ENCODE measurements at places on chromosomes 13 and 19.

GRCh38 chr13:112713517-112714253, 23.8 kb downstream of the ATP11A start:
- DNase-seq: no peak

- no peak for DNase-seq
Observed at GRCh38 chr13:24540236-24541126, 27.9 kb upstream of the PARP4 start.

DNA sequence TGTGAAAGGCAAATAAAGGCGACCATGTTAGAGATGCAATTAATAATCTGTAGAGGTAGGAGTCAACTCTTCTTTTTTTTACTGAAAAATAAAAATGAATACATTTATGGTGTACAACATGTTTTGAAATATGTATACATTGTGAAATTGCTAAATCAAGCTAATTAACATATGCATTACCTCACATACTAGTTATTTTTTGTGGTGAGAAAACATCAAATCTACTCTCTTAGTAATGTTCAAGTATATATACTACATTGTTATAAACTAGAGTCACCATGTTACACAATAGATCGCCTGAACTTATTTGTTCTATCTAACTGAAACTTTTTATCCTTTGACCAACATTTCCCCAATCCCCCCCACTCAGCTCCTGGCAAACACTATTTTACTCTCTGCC, 143.2 kb downstream of the POU4F1 start:
- DNase-seq: no peak

DNA sequence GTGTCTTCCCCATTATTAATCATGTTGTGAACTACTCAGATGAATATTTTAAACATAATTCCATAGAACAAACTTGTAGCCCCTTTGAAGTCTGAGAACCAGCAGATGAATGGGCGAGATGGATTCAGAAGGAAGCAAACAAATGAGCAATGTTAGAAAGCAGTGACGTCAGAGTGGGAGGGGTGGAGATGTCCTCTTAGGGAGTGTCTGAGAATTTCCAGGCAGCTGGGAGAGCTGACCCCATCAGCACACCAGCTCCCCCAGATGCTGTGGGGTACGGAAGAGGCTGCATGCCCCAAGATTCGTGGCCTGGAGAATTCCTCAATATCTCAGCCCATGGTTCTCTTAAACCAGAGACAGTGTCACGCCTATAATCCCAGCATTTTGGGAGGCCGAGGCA, 68.6 kb downstream of the DPF1 start:
- DNase-seq: no peak

DNA sequence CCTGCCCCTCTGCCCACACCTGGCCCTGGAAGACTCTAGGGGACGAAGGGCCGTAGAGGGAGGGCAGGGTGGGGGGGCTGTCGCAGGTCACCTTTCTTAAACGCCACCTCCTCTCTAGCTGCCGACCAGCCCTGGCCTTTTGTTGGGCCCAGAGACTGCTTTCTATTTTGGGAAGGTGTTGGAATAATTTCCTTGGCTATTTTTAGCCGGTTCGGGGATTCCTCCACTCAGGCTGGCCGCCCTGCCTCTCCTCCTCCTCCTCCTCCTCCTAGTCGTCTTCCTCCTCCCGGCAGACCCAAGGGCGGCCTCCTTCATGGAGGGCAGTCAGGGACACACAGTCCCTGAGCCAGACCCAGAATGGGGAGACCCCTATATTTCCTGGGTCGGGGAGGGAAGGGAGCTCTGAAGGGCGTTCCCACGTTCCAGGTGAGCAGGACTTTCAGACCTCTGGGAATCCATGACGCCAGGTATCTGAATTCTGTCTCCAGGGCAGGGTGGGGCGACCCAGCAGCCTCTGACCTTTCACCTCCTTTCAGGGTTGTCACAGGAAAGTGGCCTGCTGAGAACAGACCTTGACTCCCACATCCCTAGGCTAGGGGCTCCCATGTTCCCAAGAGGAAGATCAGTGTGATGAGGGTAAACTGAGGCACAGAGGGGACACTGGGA, 19.9 kb downstream of the GADD45B start:
- DNase-seq: no peak

GRCh38 chr13:71374471-71375049, 492.4 kb downstream of the DACH1 start:
- no peak for DNase-seq

- DNase-seq: no peak
Observed at GRCh38 chr13:43475140-43475539, 311.6 kb downstream of the ENOX1 start.

- DNase-seq: peak; percentile 57
Observed at GRCh38 chr13:112066624-112067004, 335 bp upstream of the SOX1 start.
